Fibroblast of skin of back (primary cell): ENCODE measurements at places on chromosomes 2 and 18.

- DNase-seq = no peak
Observed at GRCh38 chr18:44938720-44939665, 258.3 kb downstream of the SETBP1 start.

DNA sequence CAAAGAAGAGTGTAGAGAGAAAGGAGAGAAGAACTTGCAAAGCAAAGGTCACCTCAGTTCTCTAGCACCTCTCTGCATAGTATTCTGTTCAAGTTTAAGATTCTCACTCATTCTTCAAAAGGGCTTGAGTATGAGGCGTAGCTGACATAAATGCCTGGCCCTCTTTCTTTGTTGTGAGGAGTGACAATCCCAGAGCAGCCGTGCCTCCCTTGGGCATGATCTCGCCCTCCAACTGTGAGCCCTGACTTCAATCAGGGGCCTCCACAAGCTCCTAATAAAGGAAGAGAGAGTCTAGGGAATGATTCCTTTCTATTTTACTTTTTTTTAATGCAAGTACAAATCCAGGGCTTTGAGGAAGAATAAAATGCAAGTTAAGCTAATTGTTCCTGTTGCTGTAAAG is 402.7 kb downstream of the LRP1B start:
- DNase-seq = no peak

DNA sequence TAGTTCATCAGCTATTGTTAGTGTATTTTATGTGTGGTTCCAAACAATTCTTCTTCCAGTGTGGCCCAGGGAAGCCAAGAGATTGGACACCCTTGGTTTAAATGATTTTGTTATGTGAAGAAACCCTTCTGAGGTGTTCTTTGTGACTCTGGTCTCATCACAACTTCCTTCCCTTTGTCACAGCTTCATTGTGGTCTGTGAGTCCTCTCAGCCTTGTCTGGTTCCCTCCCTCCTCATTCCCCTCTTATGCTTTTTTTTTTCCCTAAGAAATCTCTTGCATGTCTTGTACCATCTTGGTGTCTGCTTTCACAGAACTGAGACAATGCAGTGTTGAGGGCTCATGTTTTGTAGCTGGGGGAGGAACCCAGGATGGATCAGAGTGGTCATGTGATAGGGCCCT is 118.9 kb downstream of the TMEM182 start:
- DNase-seq = no peak

GRCh38 chr2:25505182-25505581 is 163.5 kb upstream of the DNMT3A start:
- no peak for DNase-seq
